Smooth muscle cell of bladder (primary cell): ENCODE measurements at places on chromosomes 1 and 21. TPM values are rescaled to one million over a fixed set of nuclear protein-coding genes. Genes with fewer than 3 reads are reported as not detected.

The PPCS gene
- 31.9 and 33.4 TPM in 2 replicates for total RNA-seq

The OPTC gene
- not detected in 2 replicates for total RNA-seq

The SERTAD4 gene
- total RNA-seq: 0.43 and 0.46 TPM in 2 replicates

The U2AF1 gene
- 13.2 and 16.5 TPM in 2 replicates for total RNA-seq

The EFCAB14 gene
- 22.3 and 27.5 TPM in 2 replicates for total RNA-seq

The LEFTY1 gene
- 0.14 and 0.18 TPM in 2 replicates for total RNA-seq

The ITLN2 gene
- total RNA-seq: not detected in 2 replicates

The SLFNL1 gene
- total RNA-seq: 0.28 and 0.55 TPM in 2 replicates

The BRDT gene
- total RNA-seq: not detected in 2 replicates

The TARS2 gene
- 10.8 and 13.5 TPM in 2 replicates for total RNA-seq

The RBM8A gene
- total RNA-seq: 90.9 and 108 TPM in 2 replicates

The ELAVL4 gene
- under 0.01 TPM in 2 replicates for total RNA-seq

The ELF3 gene
- total RNA-seq: 0.18 and 0.28 TPM in 2 replicates

The ALG14 gene
- 1.7 and 4.4 TPM in 2 replicates for total RNA-seq

The PTP4A2 gene
- 418 and 546 TPM in 2 replicates for total RNA-seq

The DDR2 gene
- total RNA-seq: 131 and 155 TPM in 2 replicates

The TAL1 gene
- total RNA-seq: under 0.01 TPM in 2 replicates

The NTMT2 gene
- not detected in 2 replicates for total RNA-seq

The SERPINC1 gene
- total RNA-seq: not detected in 2 replicates

The GABRD gene
- total RNA-seq: not detected in 2 replicates

The WNT3A gene
- not detected in 2 replicates for total RNA-seq

The FMO2 gene
- 0.28 and 1.9 TPM in 2 replicates for total RNA-seq

The IVL gene
- not detected in 2 replicates for total RNA-seq

The CAMK1G gene
- 0.28 and 0.83 TPM in 2 replicates for total RNA-seq

The NR1I3 gene
- total RNA-seq: not detected in 2 replicates

The KMO gene
- under 0.01 TPM in 1 of 2 replicates, not detected in the other for total RNA-seq

The F13B gene
- total RNA-seq: not detected in 2 replicates

The FCRL6 gene
- not detected in 2 replicates for total RNA-seq

The HES2 gene
- 0.09 and 0.14 TPM in 2 replicates for total RNA-seq

The NBPF15 gene
- total RNA-seq: 36.4 and 47.6 TPM in 2 replicates

The PGLYRP4 gene
- not detected in 2 replicates for total RNA-seq

The RAB42 gene
- total RNA-seq: 3.6 and 5.1 TPM in 2 replicates

The KRTAP12-2 gene
- total RNA-seq: not detected in 2 replicates

The AZIN2 gene
- total RNA-seq: 7.7 and 12.8 TPM in 2 replicates

The CD34 gene
- total RNA-seq: 0.14 and 0.28 TPM in 2 replicates

The PDZK1IP1 gene
- not detected in 2 replicates for total RNA-seq

The GPATCH2 gene
- total RNA-seq: 16.6 and 20.2 TPM in 2 replicates

The FCRL4 gene
- total RNA-seq: not detected in 2 replicates
